Upper lobe of left lung (tissue), 6 donors: ENCODE measurements at places on chromosomes 5 and 9. TPM values are rescaled to one million over a fixed set of nuclear protein-coding genes. Genes with fewer than 3 reads are reported as not detected.
A peak's percentile ranks its signal among the peaks of the same experiment; 100 is the strongest.

Gene IL4
- not detected for total RNA-seq

DNA sequence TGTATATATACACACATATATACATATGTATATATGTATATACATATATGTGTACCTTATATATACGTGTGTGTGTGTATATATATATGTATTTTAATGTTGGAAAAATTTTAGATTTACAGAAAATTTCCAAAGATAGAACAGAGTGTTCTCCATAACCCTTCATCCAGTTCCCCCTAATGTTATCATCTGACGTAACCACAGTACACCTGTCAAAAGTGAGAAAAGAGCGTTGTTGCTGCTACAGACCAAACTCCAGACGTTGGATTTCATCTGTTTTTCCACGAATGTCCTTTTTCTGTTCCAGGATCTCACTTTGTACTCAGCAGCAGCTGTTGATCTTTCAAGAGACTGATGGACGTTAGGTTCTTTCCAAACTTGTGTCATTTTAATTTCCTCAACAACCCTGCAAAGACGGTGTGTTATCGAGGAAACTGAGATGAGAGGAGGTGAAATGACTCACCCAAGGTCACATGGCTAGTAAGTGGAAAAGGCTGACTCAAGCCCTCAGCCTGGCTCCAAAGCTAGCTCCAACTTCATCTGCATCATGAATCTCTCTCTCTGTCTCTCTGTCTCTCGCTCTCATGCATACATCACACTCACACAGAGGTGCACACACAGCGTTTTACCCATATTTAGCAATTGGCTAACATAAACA is 17.0 kb upstream of the NTNG2 start:
- H3K27me3 ChIP-seq: no peaks in the 10 kb centered on the region
- no peak overlapping the region for H3K4me3 ChIP-seq
- H3K36me3 ChIP-seq: no peaks in the 10 kb centered on the region
- H3K27ac ChIP-seq: no peak overlapping the region
- no peak for DNase-seq

- H3K4me3 ChIP-seq: no peak overlapping the region
- no peaks in the 10 kb centered on the region for H3K4me1 ChIP-seq
- H3K27me3 ChIP-seq: no peaks in the 10 kb centered on the region
These were observed 9.3 kb downstream of the SLC28A3 start for GRCh38 chr9:84331119-84331809.

- H3K27ac ChIP-seq: peak overlapping the region; percentile 58
- H3K36me3 ChIP-seq: peaks cover 28% of the 10 kb centered on the region
- no peak for DNase-seq
These were observed 49.4 kb upstream of the SLC25A51 start for GRCh38 chr9:37953206-37953774.

- no peak for DNase-seq
- H3K4me3 ChIP-seq: no peak overlapping the region
- H3K4me1 ChIP-seq: no peaks in the 10 kb centered on the region
- no peaks in the 10 kb centered on the region for H3K27me3 ChIP-seq
- H3K36me3 ChIP-seq: no peaks in the 10 kb centered on the region
These were observed 87.8 kb upstream of the SPRY4 start for GRCh38 chr5:142412581-142412980.

Gene LCN9
- total RNA-seq: not detected

GRCh38 chr5:135713161-135713915 is 121.1 kb upstream of the SLC25A48 start:
- H3K27me3 ChIP-seq: no peaks in the 10 kb centered on the region
- H3K4me1 ChIP-seq: peaks cover 12% of the 10 kb centered on the region
- no peaks in the 10 kb centered on the region for H3K36me3 ChIP-seq

DNA sequence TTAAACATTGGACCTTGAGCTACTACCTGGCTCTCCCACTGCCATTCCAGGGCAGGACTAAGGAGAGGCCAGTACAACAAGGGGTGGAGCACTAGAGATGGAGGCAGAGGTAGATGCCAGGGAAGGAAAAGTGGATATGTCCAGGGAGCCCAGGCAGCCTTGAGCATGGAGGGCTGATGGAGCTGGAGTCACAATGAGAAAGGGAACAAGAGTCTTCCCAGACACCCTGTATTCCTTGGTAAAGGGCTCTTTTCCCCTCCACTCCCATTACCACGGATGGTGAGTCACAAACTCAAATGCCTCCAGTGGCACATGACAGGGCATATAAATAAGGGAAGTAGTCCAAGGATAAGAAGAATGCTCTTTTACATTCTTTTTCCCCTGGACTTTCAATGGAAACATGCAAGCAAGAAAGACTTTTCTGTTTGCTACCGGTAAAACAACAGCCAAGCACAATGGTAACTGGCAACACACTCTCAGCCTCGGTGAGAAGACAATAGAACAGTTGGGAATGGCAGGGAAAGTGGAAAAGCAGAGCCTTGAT is 16.7 kb downstream of the ERAP1 start:
- no peak overlapping the region for H3K4me3 ChIP-seq
- no peak for DNase-seq
- no peaks in the 10 kb centered on the region for H3K36me3 ChIP-seq
- no peaks in the 10 kb centered on the region for H3K27me3 ChIP-seq
- no peak overlapping the region for H3K27ac ChIP-seq

DNA sequence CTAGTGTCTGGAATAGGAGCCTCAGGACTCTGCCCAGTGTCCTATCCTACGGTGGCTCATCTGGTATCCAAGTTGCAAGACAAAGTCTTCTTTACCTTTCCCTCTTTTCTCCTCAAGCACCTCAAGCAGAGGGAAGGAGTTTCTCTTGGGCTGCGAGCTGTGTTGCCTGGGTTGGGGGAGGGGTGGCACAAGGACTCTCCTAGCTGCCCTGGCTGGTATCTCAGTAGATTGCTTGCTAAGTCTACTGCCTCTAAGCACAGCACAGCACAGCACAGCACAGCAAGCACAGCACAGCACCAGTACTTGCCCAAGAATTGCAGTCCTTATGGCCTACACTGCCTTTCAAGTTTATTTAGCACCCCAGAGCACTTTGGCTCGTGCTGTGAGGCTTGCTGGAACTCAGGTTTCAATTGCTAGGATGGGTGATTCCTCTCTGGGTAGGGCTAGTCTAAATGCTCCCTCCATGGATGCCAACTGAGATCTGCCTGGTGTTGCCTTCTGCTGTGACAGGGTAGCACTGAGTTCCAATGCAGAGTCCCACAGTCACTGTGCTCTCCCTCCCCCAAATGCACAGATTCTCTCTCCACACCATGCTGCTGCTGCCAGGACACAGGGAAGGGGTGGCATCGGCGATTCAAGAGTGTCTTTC is 213.1 kb upstream of the POU5F2 start:
- DNase-seq: no peak
- H3K36me3 ChIP-seq: no peaks in the 10 kb centered on the region
- H3K27ac ChIP-seq: no peak overlapping the region
- H3K27me3 ChIP-seq: no peaks in the 10 kb centered on the region
- H3K4me3 ChIP-seq: no peak overlapping the region

- H3K4me1 ChIP-seq: peaks cover 7% of the 10 kb centered on the region
- H3K27me3 ChIP-seq: no peaks in the 10 kb centered on the region
- H3K4me3 ChIP-seq: peak overlapping the region; percentile 36
- no peaks in the 10 kb centered on the region for H3K36me3 ChIP-seq
These were observed 101.1 kb upstream of the NR4A3 start for GRCh38 chr9:99720455-99721050.

DNA sequence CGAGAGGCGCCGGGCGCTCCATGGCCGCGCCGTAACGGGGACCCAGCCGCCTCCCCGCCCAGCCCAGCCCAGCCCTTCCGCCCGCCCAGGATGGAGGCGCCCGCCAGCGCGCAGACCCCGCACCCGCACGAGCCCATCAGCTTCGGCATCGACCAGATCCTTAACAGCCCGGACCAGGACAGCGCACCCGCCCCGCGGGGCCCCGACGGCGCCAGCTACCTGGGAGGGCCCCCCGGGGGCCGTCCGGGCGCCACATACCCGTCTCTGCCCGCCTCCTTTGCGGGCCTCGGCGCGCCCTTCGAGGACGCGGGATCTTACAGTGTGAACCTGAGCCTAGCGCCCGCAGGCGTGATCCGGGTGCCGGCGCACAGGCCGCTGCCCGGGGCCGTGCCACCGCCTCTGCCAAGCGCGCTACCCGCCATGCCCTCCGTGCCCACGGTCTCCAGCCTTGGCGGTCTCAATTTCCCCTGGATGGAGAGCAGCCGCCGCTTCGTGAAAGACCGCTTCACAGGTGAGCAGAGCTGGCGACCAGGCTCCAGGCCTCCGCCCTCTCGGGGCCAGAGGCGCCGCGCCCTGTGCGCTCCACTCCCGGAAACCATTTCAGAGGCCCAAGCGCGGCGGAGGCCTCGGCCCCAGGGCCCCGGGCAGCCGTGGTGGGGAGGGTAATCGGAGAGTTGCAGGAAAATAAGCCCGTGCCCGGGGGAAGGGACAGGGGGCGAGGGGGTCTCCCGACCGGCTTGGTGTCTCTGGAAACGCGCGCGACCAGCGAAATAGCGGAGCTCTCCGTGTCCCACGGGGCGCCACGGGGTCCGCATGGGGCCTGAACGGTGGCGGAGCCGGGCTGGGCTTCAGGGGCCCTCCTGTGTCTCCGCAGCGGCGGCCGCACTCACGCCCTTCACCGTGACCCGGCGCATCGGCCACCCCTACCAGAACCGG is 496 bp downstream of the TLX3 start:
- H3K27ac ChIP-seq: no peak overlapping the region
- peak; percentile 79 for DNase-seq
- H3K4me3 ChIP-seq: no peak overlapping the region

GRCh38 chr5:16321284-16321683 is 141.7 kb upstream of the MARCHF11 start:
- no peaks in the 10 kb centered on the region for H3K27me3 ChIP-seq
- DNase-seq: no peak
- H3K4me3 ChIP-seq: no peak overlapping the region
- H3K27ac ChIP-seq: no peak overlapping the region

Gene CDC20B
- total RNA-seq: 0.33 TPM

DNA sequence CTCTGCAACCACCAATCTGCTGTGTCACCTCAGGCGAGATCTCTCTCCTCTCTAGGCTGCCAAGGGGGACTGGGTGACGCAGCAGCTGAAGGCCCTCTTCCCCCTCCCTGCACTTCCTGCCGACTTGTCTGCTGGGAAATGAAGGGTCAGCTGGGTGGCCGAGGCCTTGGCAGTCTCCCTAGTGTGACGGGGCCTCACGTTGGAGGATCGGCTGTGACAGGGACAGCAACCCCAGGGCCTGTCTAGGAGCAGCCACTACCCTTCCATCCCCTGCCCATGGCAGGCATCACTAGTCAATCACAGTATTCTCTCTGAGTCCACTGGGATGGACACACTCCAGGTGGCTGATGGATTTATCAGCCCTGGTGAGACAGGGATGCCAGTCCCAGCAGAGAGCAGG is 107.3 kb upstream of the SARDH start:
- H3K4me3 ChIP-seq: peak overlapping the region; percentile 41
- H3K4me1 ChIP-seq: peaks cover 22% of the 10 kb centered on the region
- no peaks in the 10 kb centered on the region for H3K27me3 ChIP-seq
- no peaks in the 10 kb centered on the region for H3K36me3 ChIP-seq

DNA sequence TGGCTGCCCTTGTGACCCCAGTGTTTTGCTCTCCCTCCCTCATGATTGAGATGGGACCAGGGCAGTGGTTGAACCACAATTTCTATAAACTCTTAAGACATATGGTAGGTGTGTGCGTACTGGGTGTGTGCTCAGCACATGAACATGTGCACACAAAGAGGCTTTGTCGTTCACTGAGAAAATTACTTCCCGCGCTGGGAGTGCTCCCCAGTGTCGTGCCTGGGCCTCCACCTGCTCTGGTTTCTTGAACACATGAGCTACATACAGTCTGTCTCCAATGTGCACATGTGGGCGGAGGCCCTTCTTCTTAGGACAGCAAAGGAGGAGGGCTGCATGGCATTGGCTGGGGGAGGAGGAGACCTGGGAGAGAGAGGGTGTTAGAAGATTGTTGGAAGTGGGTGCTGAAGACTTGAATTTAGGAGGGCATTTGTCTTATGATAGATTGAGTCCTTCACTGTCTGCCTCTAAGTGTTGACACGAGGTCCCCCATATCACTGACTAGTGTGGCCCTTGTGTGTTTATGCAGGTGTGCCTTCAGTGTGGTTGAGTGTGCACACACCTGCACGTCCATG is 170.0 kb downstream of the CACNA1B start:
- H3K27ac ChIP-seq: no peak overlapping the region
- H3K4me1 ChIP-seq: no peaks in the 10 kb centered on the region
- no peaks in the 10 kb centered on the region for H3K36me3 ChIP-seq
- no peaks in the 10 kb centered on the region for H3K27me3 ChIP-seq
- peak; percentile 6 for DNase-seq

- no peaks in the 10 kb centered on the region for H3K4me1 ChIP-seq
- no peaks in the 10 kb centered on the region for H3K36me3 ChIP-seq
These were observed 142.9 kb downstream of the ARRDC3 start for GRCh38 chr5:91240175-91240574.

- peaks cover 20% of the 10 kb centered on the region for H3K36me3 ChIP-seq
- DNase-seq: no peak
- no peak overlapping the region for H3K4me3 ChIP-seq
- H3K4me1 ChIP-seq: peaks cover 18% of the 10 kb centered on the region
These were observed 6.0 kb downstream of the PCDHGC5 start for GRCh38 chr5:141494761-141495452.

DNA sequence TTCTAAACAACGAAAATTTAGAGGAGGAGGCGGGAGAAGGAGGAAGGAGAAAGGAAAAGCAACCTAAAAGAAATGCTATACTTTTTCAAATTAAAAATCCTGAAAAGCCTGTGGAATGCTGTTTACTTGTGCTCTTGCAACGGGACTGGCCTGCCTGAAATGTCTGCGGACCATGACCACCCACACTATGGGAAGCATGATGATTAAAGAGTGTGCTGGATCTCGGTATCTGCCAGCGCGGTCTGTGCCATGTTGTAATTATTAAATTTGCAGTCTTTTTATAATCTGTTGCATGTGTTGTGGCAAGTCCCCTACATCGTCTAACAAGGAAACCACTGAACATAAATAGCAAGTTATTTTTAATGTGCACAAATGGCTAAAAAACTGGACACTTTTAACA is 111.4 kb downstream of the FANCC start:
- no peaks in the 10 kb centered on the region for H3K27me3 ChIP-seq
- no peak for DNase-seq
- H3K36me3 ChIP-seq: no peaks in the 10 kb centered on the region
- no peak overlapping the region for H3K4me3 ChIP-seq
